ENCODE measurements at places on chromosomes 3 and 15.

DNA sequence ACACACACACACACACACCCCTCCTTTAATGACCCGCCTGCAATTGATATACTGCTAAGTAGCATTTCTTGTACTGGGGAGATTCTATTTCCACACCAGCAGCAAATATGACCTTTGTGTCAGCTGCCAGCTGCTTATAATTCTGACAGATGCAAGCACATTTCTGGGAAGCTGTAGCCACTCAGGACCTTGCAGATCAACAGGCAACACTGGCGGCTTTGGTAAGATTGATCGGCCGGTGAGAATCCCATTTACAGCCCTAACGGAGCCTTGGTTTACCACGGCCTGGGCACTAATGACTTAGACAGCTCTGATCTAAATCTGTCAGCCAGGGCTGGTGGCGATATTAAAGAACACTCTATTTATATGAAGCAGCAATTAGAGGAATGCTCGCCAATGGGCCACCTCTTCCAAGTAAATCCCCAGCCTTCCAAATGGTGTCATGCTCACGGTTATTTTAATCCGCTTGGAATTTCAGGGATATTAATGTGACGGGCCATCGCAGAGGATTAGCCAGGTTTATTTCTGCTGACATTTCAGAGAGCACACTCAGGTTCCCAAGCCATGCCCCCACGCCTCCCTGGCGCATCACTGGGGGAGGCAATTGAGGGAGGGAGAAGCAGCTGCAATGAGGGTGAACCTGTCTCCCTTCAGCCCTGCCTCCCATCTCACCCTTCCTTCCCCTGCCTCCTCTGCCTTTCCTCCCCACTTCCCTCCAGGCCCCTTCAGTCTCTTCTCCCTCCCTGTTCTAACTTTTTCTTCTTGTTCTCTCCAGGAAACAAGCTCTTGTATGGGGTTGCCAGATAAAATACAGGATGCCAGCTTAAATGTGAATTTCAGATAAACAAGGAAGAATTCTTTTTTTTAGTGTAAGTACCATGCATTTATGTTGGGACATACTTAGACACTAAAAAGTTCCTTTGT, 287.0 kb downstream of the TLE3 start:
- no peaks in the 10 kb centered on the region for H3K36me3 ChIP-seq
- H3K4me1 ChIP-seq, result no peaks in the 10 kb centered on the region
- peaks cover 24% of the 10 kb centered on the region for H3K27me3 ChIP-seq
- H3K4me3 ChIP-seq, result no peak overlapping the region

- no peaks in the 10 kb centered on the region for H3K36me3 ChIP-seq
- H3K4me1 ChIP-seq, result no peaks in the 10 kb centered on the region
- no peak overlapping the region for H3K27ac ChIP-seq
- no peaks in the 10 kb centered on the region for H3K27me3 ChIP-seq
- no peak overlapping the region for H3K4me3 ChIP-seq
Observed at GRCh38 chr3:3196148-3196861, 16.8 kb upstream of the CRBN start.

DNA sequence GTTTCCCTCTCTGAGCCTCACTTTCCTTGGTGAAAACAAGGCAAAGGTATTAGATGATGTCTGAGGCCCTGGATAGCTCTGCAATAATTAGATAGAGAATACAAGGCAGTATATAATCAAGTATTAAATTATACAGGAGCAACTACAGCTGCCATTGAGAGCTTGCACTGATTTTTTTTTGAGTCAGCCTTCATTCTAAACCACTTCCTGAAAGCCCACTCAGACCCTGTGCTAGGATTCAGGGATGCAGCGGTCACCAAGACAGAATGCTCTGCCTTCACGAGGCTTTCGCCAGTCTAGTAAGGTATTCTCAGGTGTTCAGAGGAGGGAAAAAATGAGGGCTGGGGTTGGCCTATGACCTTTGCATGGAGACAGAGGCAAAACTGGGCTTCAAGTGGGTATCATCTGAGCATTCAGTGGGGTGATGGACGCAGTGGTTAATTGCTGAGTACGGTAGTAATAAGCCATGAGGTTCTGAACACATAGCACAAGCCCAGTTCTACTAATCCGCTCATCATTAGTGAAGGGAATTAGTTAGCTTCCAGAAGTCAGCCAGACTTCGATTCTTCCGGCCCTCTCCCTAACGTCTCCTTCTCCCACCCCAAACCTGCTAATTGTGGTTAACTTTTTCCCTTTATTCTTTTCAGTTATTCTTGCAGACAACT, 3.6 kb downstream of the VGLL4 start:
- peaks cover 62% of the 10 kb centered on the region for H3K4me1 ChIP-seq
- no peaks in the 10 kb centered on the region for H3K36me3 ChIP-seq
- H3K27me3 ChIP-seq, result no peaks in the 10 kb centered on the region
- H3K4me3 ChIP-seq, result peak overlapping the region; percentile 29

GRCh38 chr3:129453732-129454131, 13.7 kb downstream of the IFT122 start:
- no peak overlapping the region for H3K4me3 ChIP-seq
- H3K36me3 ChIP-seq, result no peaks in the 10 kb centered on the region
- no peaks in the 10 kb centered on the region for H3K27me3 ChIP-seq
- no peak for DNase-seq
- H3K27ac ChIP-seq, result no peak overlapping the region

DNA sequence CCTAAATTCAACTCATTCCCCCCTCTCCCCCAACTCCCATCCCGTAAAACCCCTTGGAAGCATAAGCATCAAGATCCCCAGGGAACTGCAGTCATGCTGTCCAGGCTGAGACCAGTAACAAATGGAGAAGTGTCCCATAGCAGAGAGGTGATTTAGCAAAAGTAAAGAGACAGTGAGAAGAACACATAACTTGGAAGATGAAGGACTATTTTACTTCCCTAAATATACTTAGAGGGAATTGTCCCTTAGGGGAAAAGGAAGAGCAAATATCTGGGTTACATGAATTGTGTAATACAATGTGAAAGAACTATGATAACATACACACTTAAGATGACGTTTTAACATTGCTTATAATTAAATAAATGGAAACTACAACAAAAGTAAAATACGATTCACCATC, 61.6 kb upstream of the LRRFIP2 start:
- no peak overlapping the region for H3K4me3 ChIP-seq
- H3K36me3 ChIP-seq, result no peaks in the 10 kb centered on the region
- H3K4me1 ChIP-seq, result peaks cover 11% of the 10 kb centered on the region
- no peaks in the 10 kb centered on the region for H3K27me3 ChIP-seq

DNA sequence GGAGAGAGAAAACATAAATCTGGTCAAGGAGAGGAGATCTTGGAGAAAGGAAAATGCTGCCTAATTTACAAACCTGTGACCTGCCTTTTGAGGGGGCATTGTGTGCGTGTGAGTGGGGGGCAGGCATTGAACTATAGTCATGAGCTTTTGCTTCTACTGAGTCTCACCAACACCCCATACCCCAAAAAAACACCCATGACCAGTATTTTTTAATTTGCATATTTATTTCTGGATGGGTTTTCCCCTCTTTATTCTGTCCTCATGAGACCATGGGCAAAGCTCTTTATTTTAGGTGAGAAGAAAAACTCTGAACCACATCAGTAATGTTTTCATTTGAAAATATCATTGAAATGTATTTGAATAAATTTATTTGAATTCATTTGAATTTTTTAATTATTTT, 20.6 kb downstream of the CD80 start:
- DNase-seq, result no peak
- no peak overlapping the region for H3K27ac ChIP-seq
- no peaks in the 10 kb centered on the region for H3K36me3 ChIP-seq
- no peaks in the 10 kb centered on the region for H3K27me3 ChIP-seq
- H3K4me1 ChIP-seq, result no peaks in the 10 kb centered on the region
- no peak overlapping the region for H3K4me3 ChIP-seq

- peaks cover 1% of the 10 kb centered on the region for H3K36me3 ChIP-seq
- no peak for DNase-seq
- H3K27ac ChIP-seq, result no peak overlapping the region
- H3K4me3 ChIP-seq, result no peak overlapping the region
- no peaks in the 10 kb centered on the region for H3K27me3 ChIP-seq
Observed at GRCh38 chr15:64193971-64194370, 31.1 kb upstream of the PPIB start.

DNA sequence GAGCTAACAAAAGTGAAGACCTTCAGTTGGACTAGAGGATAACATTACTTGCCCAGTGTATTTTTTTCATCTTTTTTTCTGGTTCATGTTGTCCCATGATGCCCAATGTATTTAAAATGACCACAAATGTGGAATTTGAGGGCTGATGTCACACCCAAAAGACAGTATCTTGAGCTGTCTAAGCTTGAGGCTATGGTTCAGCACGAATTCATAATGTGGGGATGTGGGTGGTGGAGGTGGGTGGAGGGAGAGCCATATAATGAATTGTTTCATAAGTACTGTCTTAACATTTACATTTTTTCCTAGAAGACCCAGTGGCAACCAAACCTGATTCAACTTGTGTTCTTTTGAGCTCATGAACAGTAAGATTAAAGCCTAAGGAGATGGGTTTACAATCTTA, 37.5 kb downstream of the CHAC1 start:
- no peak for DNase-seq
- no peak overlapping the region for H3K4me3 ChIP-seq
- H3K36me3 ChIP-seq, result peaks cover 22% of the 10 kb centered on the region
- no peaks in the 10 kb centered on the region for H3K4me1 ChIP-seq
- no peak overlapping the region for H3K27ac ChIP-seq

DNA sequence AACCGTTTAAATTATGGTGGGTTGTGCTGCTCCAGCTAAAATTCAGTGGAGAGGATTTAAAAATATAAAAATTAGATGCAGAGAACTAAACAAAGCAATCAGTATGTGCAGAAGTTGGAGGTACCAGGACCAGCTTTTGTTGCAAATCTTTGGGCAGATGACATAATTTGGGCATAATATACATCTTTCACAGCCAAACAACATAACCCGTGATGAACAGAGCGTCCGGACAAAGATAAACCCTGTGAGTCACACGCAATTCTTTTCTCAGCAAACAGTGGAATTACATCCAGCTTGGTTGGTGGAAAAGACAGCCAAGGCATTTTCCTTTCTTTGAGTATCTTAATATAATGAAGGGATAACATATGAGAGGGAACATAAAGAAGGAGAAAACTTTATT, 419.4 kb upstream of the ADAMTS9 start:
- H3K4me3 ChIP-seq, result no peak overlapping the region
- no peak for DNase-seq
- no peaks in the 10 kb centered on the region for H3K4me1 ChIP-seq
- H3K36me3 ChIP-seq, result no peaks in the 10 kb centered on the region
- H3K27ac ChIP-seq, result no peak overlapping the region

All from HepG2 (cell line).